ENCODE measurements at places on chromosomes 7 and 10.
A peak's percentile ranks its signal among the peaks of the same experiment; 100 is the strongest.

DNA sequence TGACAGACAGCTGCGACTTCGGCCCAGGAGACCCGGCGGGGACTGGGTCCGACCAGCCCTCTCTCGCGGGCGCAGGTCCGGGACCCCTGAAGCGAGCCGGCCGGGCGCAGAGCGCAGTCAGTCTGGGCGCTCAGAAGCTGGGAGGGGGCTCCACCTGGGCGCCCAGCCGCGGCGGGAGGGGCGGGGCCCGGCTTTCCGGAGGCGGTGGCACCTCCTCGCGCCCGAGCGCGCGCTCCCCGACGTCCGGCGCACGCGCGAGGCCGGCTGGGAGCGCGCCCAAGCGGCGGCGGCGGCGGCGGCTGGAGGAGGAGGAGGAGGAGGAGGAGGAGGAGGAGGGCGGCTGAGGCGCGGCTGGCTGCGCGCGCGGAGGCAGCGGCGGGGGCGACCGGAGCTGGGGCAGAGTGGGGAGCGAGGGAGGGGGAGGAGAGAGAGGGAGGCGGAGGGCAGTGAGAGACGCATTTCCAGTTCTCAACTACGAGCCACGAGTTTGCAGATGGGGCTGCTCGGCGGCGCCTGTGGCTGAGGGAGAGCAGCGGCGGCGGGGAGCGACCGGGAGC, at the start of gene PALS2:
Gene PALS2, plus strand, starts transcription at position 456 of the 557 bp plus-strand sequence. CDS start 50,216 bp downstream, outside the sequence.
- DNase-seq: peak; percentile 86

- no peak for DNase-seq
Measured at GRCh38 chr7:16035392-16035791, 348.9 kb upstream of the MEOX2 start.

- DNase-seq: no peak
Measured at GRCh38 chr7:34756025-34756437, 98.0 kb downstream of the NPSR1 start.

- no peak for DNase-seq
Measured at GRCh38 chr7:21844742-21845141, 101.0 kb downstream of the CDCA7L start.

DNA sequence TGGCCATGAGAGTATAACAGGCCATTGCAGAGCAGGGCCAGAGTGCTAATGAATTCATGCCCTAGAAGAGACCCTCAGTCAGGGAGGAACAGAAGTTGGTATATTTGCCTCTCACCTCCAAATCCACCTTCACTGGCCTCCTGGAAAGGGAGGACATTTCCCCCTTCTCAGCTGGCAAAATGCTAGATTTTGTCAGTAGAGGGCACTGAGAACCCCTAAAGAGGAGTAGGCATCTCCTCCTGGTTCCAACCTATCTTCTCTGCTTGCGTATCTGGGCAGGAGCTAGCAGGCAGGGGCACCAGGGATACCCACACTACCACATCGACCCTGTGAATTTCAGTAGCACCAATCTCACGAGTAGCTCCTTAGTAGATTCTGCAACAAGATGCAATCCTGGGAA, 79.8 kb upstream of the GHITM start:
- DNase-seq: no peak

DNA sequence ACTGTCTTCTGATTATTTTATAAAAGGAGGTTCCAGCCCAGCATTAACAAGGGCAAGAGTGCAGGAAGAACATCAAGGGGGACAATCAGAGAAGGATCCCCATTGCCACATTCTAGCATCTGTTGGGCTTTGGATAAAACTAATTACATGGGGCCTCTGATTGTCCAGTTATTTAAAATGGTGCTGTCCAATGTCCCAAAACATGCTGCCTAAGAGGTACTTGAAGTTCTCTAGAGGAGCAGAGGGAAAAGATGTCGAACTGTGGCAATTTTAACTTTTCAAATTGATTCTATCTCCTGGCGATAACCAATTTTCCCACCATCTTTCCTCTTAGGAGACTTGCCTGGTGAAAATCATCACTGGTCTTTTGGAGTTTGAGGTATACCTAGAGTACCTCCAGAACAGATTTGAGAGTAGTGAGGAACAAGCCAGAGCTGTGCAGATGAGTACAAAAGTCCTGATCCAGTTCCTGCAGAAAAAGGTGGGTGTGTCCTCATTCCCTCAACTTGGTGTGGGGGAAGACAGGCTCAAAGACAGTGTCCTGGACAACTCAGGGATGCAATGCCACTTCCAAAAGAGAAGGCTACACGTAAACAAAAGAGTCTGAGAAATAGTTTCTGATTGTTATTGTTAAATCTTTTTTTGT, 2.3 kb downstream of the IL6 start:
- no peak for DNase-seq

DNA sequence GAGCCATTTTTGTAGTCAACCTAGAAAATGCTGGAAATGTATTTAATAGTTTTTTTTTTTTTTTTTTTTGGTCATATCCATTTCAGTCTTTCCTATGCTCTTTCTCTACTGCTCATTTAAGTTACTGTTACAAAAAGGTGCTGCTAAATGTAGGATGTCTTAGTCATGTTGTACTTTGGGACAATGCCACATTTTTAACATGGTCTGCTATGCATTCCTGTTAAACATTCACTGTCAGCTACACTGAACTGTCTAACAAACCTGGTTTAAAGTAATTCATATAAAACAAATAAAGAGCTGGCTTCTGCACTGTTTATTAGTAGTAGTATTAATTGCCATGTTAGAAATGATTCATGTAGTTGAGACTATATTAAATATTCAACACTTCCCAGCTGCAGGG, 108.6 kb downstream of the NSUN6 start:
- no peak for DNase-seq

- no peak for DNase-seq
Measured at GRCh38 chr7:12391922-12392615, 11.6 kb downstream of the VWDE start.

DNA sequence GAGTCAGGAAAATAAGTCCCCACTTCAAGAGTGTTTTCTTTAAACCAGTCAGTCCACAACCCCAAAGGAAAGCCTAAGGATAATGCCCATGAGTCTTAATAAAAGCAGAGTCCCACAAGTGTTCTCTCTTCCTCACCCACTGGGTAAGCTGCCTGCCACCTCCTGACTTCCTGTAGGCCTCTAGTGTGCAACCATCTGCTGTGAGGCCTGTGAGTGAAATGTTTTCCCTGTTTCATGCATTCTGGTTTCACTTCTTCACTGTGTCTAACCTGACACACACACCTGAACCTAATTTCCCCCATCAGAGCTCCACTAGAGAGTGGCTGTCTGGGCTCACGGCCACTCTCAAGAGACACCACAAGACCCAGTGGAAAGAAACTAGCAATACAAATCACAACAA, 38.9 kb upstream of the GDF10 start:
- no peak for DNase-seq

- no peak for DNase-seq
Measured at GRCh38 chr10:101021239-101021638, 9.7 kb downstream of the PDZD7 start.

- DNase-seq: no peak
Measured at GRCh38 chr7:129525225-129525862, 23.0 kb downstream of the SMKR1 start.

GRCh38 chr10:71635251-71635866, 84.2 kb downstream of the C10orf105 start:
- no peak for DNase-seq

DNA sequence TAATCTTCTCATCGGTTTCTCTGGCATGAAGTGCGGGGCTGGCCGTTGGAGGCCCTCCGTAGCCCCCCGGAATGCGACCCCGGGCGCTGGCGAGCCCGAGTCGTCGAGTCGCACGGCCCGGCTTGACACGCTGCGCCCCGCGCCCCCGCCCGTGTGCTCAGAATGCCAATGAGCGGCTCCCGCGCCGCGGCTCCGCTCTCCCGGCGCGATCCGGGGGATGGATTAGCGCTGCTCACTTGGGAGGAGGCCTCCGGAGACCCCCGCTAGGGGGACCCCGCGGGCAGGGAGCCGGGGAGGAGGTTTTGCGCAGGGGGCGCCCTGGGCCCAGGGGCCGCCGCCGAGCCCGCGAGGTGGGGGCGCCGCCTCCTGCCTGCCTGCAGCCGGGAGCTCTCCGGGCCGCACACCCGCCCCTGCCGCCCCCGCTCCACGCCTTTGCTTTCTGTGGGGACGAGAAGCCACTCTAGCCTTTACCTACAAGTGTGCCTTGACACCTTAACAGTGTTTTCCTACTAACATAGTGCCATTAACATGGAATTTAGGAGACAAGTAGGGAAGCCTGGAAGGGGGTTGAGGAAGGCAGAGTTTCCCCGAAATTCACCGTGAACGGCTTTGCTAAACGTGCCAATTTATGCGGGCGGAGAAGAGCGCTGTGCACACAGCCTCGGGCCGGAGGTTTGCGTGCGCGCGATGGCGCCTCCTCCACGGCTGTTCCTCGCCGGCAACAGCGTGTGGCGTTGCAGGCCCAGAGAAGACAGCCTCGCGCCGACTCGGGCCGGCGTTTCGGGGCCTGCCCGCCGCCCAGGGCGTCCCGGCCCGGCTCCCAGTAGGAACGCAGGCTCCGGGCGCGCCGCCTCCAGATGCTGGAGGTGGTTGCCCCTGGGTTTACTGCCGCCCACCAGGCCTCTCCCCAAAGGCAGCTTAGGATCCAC, 7.1 kb downstream of the SHH start:
- DNase-seq: no peak

DNA sequence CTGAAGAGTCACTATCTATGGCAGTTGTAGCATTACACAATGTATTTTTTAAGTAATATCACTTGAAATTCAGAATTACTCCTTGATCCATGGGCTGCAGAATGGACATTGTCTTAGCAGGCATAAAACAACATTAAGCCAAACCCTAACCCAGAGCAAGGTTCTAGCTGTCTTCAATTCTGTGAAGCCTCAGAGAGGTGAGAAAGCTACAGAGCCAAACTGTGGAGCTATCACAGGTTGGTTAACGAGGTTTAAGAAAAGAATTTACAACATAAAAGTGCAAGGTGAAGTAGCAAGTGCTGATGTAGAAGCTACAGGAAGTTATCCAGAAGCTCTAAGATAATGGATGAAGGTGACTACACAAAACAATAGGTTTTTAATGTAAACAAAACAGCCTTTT, 582.7 kb upstream of the POT1 start:
- DNase-seq: no peak

DNA sequence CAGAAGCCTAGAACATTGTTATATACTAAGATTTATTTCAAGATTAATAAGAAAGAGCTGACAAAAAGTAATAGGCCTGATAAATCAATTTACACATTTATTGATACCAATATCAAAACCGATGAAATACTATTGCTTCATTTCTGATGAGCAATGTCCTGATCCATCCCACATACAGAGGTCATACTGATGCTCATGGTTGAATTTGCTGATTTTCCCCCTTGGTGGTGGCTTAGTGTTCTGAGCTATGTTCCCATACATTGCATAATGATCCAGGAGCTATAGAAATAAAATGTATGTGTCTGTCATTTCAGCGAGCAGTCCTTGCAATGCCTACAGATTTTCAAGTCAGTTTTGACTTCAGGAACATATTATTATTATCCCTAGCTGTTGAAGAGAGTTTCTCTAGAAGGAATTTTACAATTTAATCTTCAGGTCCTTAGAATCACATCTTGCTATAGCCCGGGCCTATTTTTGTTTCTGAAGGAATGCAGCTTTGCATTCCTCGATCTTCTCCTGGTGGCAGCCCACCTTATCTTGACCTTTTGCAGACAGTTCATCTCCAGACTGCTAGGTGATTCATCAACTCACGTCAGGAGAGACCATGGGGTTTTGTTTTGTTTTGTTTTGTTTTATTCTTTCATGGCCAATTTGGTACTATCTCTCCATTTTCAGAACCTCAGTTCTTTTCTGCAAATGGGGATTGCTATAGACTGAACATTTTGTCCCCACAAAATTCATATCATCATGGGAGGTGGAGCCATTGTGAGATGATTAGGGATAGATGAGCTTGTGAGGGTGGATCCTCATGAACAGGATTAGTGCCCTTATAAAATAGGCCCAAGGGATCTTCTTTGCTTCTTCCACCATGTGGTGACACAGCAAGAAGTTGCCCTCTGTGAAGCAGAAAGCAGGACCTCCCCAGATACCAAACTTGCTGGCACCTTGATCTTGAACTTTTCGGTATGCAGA, 465.6 kb upstream of the IGFBP3 start:
- DNase-seq: no peak

DNA sequence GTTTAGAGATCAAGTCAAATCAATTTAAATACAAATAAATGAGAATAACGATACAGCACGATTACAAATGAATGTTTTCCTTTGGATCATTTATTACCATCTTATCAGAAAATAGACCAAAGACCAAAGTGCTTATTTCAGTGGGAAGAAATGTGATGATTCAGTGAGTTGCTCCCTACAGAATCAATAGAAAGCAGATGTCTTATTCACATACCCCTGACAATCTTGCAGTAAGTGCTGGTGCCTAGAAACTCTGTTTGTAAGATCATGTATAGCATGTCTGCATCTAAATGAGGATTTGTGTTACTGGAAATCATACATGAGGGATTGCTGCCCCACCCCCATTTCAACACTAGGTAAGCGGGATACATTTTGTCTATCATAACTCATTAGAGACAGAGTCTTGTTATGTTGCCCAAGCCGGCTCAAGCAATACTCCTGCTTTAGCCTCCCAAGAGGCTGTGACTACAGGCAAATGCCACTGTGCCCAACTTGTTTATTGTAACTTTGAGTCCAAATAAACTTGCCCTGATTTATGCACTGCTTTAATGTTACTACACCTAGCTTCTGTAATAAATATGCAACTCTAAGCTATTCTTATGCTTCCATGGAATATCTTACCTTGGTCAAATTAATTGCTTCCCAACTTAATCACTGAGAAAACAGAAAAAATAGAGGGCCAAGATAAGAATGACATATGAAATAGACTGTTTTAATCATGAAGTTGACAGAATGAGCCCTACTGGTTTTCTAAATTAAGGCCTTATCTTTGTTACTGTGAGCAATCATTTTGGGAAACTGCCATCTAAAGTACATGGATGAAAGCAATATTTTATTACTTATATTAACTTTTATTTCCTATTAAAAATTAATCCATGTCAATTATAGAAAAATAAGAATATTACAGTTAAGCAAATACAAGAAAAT, 82.5 kb downstream of the AHR start:
- DNase-seq: no peak

DNA sequence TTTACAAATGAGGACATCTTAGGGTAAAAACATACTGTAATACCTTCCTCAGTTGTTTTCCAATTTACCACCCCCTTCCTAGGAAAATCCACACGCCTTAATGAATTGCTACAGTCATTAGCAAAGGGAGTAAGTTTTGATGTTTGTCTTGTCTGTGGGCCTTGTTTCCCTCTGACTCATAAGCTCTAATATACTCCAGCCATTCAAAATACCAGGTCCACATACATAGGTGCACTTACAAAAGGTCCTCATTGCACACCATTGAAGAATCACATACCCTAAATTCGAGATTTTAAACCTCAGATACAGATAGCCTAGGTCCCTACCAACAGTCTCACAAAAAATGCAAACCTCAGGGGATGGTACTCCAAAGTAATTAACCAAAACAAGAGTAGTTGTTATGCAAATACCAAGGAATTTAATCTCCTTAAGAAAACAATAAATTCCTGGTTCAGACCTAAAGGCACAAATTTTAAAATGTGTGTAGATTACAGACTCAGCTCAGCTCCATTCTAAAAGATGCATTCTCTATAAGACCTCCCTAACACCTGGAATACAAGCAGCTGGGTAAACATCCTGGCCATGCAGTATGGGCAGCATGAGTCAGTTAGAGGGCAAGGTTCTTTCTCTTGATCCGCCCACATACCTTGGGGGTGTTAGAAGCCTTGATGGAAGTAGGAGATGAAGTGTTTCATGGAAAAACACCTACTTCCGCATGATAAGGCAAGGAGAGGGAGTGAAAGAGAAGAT, 3.0 kb upstream of the LIPK start:
- DNase-seq: no peak

Measured in stimulated activated CD8-positive, alpha-beta memory T cell treated with anti-CD3 and anti-CD28 coated beads, Interleukin-7, amount 100 ng/mL, for 4 hours (primary cell).